ENCODE measurements at places on chromosomes 16 and 17. TPM values are rescaled to one million over a fixed set of nuclear protein-coding genes. Genes with fewer than 3 reads are reported as not detected.

Gene HOXB1
- total RNA-seq, result not detected

Gene TAF15
- total RNA-seq, result 125 TPM

Gene GRAP
- 3.2 TPM for total RNA-seq

Gene KRT15
- total RNA-seq, result not detected

DNA sequence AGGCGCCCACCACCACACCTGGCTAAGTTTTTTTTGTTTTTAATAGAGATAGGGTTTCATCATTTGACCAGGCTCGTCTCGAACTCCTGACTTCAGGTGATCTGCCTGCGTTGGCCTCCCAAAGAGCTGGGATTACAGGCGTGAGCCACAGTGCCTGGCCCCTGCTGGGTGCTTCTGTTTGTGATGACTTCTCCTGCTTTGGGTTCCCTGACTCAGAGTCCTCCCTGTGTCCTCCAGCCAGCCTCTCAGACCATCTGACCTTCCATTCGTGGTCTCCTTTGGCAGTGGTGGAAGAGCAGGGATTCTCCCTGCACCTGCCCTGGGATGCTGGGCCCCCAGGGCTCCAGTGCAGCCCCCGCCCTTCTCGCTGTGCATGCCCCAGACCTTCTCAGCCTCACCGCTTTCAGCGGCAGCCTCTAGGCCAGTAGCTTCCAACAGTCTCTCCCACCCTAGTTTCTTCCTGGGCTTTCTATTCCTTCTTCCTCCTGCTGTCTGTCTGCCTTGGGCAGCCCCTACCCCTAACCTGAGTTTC lies 13.2 kb downstream of the BEAN1 start:
- no peak for DNase-seq
